ENCODE measurements at places on chromosomes 16 and 17.
A peak's percentile ranks its signal among the peaks of the same experiment; 100 is the strongest.

DNA sequence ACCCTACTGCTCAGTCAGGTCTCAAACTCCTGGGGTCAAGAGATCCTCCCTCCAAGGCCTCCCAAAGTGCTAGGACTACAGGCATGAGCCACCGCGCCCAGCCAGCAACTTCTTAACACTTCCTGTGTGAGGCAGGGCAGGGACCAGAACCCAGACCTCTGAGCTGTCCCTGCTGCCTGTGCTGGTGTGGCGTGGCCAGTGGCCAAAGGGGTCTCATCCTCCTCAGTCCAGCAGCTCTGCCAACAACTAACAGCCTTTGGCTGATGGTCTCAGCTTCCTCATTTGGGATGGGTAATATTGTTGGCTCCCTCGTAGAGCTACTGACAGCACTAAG, 1.4 kb upstream of the LLGL1 start:
- no peak for DNase-seq

- no peak for DNase-seq
Observed at GRCh38 chr16:79723583-79724168, 123.1 kb upstream of the MAF start.

DNA sequence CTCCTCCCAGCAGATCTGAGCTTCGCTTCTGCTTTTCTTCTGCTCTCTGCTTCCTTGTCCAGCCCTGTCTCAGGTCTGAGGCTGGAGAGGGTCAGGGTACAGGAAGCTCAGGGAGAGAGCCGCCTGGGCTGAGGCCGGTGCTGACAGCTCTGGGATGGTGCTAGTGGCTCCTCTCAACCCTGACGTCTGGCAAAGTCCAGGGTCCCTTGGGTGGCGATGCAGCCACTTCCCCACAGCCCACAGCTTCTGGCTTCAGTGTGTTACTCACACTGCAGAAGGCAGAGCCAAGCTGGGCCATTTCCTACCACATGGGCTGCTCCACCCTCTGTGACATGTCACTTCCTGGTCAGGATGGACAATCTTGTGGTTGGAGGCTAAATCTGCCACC, at the start of gene CD300C:
TSS of gene CD300C (minus strand) at position 273 of the 388 bp plus-strand sequence. CDS start 333 bp downstream, outside the sequence.
- peak; percentile 35 for DNase-seq

GRCh38 chr17:57285701-57286100, 29.4 kb downstream of the MSI2 start:
- DNase-seq, result no peak

GRCh38 chr17:31529841-31530251, 138.4 kb downstream of the RAB11FIP4 start:
- no peak for DNase-seq

GRCh38 chr17:47244697-47245096, 8.9 kb upstream of the ITGB3 start:
- DNase-seq, result no peak

DNA sequence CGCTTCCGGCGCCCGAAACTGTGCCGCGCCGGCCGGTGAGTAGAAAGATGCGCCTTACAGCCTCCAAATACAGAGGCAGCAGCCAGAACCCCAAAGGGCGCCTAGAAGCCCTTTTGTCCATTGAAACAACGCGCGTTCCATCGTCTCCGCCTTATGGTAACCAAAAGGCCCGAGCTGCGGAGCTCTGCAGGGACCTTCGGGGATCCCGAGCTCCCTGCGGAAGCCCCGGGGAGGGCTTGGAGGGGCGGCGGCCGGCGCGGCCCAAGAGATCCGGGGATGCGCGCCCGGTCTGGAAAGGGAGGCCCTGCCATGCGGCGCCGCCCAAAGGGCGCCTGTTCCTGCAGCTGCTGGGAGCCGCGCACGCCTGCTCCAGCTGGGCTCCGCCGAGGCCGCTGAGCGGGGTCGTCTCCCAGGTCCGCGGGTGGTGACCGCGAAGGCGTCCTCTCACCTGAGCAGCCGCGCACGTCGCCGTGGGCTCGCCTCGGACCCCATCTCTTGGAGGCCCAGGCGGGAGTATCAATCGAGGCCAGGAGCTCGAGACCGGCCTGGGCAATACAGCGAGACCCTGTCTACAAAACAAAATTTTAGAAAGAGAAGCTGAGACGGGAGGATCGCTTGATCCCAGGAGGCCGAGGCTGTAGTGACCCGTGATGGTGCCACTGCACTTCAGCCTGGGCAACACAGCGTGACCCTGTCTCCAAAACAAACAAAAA, 742 bp upstream of the FBXO31 start:
- DNase-seq, result no peak

DNA sequence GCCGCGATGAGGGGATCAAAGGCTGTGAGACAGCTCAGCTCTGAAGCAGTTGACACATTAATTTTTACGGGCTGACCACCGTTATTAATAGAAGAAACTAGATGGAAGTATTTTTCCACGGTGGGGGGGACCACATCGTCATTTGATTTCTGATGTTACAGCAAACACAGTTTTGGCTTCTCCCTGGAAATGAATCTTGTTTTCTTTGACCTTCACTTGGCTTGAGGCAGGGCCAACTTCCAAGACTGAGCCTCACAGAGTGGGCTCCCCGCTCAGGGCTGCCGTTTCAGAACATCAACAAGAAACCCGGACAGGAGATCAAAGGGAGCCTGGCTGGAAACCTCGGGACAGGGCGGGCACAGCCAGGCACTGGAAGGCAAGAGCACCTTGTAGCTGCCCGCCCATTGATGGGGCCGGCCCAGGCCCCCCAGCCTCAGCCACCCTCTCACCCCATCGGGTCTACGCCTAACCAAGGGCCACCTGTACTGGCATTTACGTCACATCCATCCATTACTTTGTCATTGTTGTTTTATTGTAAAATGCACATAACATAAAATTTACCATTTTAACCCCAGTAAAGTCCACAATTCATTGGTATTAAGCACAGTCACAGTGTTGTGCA, 124.6 kb downstream of the C16orf95 start:
- no peak for DNase-seq

DNA sequence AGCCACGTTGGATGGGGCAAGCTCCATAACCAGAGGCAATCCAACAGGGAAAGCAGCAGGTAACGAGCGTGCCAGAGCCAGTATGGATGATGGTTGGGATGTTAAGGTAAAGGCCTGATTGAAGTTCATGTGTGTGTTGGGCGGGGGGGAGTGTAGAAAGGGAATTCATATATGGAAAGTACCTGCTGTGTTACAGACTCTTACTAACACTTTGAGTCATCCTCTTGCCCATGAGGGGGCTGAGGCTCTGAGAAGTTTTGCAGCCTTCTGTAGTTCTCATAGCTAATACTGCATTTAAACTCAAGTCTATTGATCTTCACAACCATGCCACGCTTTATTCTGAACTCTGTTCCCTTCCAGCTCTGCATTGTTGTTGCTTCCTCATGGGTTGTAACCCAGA, 28.5 kb downstream of the SYCE1L start:
- no peak for DNase-seq

GRCh38 chr16:77647726-77648125, 74.6 kb upstream of the NUDT7 start:
- no peak for DNase-seq

DNA sequence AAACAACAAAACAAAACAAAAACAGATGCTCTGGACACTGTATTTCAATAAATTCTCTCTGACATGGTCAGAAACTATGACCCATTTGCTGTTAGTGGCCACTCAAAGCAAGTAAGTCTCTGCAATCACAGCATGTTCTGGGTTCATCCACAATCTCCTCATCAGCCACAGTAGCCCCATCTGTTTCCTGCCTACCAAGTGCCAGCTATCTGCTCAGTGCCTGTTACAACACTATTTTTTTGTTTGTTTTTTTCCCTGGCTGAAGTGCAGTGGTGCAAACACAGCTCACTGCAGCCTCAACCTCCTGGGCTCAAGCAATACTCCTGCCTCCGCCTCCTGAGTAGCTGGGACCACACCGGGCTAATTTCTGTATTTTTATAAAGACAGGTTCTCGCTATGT, 137.9 kb downstream of the SOX9 start:
- no peak for DNase-seq

GRCh38 chr17:51423421-51424160, 163.2 kb downstream of the UTP18 start:
- no peak for DNase-seq

- DNase-seq, result no peak
Observed at GRCh38 chr16:78297066-78297666, 197.7 kb downstream of the WWOX start.

DNA sequence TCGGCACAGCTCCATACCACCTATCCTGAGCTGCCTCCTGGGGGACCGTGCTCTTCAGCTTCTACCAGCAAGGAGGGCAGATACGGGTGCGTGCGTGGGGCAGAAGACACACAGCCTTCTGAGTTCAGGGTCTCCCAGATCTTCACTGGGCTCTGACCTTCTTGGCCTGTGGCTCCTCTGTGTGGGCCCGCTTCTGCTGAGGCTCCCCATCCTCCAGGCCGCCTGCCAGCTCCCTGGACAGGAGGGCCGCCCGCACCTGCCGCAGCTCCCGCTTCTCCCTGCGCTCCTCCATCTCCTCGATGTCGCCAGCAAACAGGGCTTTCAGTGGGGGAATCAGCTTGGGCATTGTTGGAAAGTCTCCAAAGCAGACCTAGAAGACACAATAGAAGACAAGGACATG, 25.2 kb downstream of the ELAC2 start:
- no peak for DNase-seq

GRCh38 chr16:85320677-85321385, 208.6 kb upstream of the CIBAR2 start:
- no peak for DNase-seq

DNA sequence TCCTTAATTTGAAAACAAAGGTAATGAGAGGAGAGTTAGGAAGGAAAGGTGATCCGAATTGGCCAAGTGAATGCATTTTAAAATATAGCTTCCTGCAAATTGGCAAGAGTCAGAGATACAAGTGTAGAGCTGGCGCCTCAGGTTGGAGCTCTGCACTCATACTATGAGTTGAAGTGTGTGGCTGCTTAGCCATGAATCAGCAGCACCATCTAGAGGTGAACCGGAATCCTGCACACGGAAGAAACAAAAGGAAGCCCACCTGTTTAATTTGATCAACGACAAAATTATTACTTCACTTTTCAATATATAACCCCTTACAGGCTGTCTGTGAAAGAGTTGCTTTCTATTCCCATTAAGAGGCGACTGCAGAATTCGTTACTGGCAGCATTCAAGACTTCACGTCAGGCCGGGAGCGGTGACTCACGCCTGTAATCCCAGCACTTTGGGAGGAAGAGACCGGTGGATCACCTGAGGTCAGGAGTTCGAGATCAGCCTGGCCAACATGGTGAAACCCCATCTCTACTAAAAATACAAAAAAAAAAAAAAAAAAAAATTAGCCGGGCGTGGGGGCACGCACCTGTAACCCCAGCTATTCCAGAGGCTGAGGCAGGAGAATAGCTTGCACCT, 1253.7 kb upstream of the CDH8 start:
- DNase-seq, result no peak

DNA sequence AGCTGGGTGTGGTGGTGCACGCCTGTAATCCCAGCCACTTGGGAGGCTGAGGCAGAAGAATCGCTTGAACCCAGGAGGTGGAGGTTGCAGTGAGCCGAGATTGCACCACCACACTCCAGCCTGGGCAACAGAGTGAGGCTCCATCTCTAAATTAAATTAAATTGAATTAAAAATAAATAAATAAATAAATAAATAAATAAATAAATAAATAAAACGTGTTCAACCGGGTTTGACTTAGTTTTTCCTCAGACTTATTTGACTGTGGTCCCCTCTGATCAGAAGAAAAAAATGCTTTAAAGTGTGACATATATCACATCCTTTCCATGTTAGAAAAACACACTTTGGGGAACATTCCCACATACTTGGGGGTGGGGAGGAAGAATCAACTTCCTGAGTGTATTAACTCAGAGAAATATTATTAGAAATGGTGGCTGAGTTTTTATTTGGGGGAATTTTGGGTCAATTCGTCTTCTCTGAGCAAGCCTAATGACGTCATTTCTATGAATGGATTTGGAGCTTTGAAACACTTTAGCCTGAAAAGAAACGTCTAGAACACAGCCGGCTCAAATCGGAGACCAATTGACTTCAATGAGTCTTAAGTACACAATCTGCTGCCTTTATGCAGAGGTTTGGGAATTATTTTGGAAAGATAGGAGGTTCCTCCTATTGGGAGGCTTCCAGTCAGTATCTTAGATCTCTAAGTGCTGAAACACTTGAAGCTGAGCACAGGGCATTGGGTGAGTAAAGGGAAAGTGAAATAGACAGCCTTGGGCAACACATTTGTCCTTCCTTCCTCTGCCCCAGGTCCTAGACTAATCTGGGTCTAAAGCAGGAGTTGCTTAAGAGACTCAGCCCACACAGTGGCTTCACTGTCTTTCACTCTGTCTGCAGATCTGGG, 132.6 kb downstream of the PITPNC1 start:
- DNase-seq, result no peak

GRCh38 chr17:17752821-17753321, 71.6 kb downstream of the RAI1 start:
- no peak for DNase-seq

- no peak for DNase-seq
Observed at GRCh38 chr16:50530277-50531236, 17.6 kb upstream of the NKD1 start.

DNA sequence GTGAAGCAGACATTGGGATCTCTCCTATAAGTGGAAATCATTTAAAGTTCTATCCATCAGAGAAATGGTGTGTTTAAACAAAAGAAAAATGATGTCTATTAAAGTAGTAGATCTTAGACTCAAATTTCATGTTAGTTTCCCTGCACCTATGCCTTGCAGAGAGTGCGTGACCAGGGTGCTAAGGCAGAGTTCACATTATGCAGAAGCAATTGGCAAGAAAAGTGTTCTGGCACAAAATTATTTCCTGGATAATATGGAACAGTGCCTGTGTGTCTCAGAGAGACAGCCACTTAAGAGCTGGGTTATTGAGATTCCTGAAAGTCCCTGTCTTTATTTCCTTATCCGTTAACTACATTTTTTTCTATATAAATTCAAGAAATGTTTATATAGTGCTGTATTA, 457.0 kb downstream of the CDH8 start:
- DNase-seq, result no peak

DNA sequence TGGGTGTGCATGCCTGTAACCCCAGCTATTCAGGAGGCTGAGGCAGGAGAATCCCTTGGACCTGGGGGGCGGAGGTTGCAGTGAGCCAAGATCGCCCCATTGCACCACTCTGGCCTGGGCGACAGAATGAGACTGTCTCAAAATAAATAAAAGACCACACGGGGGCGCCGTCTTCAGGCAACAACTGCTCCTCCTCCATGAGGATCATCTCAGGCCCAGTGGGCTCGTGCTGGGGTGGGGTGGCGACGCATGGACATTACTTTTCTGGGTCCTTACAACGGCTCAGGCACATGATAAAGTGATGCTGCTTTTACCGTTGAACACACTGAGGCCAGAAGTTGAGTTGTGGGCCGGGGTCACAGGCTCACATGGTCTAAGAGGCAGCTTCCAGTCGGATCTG, 56.2 kb downstream of the PRMT7 start:
- DNase-seq, result peak; percentile 69

Measured in activated naive CD4-positive, alpha-beta T cell treated with anti-CD3 and anti-CD28 coated beads, Interleukin-2, amount 10 ng/mL, durations not matched to agents 7 days and 5 days (primary cell).